Smooth muscle cell of the brain vasculature (primary cell): ENCODE measurements at places on chromosomes 13 and 19.

DNA sequence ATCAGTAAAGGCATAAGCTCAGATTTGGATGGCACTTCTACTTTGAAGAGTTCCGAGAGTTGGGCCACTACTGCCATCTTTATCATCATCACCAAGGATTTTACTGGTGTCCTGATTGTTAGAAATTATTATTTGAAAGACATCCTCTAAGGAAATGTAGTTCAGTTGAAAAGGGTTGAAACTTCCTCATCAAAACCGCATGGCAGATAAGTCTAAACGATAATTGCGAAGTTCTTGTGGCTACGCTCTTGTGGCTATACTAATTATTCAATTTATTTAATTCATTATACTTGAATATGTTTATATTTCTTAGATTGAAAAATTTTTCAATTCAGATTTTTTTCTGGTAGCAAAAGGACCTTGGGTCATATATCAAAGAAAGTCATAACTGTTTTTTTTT is 22.4 kb downstream of the TNFRSF19 start:
- no peak for DNase-seq

DNA sequence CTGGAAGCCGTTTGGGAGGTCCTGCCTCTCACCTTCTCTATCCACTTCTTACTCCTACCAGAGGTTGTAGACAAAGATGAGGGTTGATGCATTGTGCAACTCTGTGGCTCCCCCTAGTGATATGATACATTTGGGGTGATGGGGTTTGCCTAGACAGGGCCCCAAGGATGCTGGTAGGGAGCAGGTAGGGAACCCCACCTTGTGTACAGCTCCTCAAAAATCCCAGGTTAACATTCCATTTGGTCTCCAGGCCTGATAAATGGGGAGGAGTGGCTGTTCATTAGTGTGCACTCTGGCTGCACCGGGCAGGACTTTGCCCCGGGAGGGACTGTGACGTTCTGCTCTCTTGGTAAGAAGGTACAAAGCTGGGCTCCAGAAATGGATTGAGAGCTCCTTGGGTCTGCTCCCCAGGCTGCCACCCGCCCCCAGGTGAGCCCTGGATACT is 19.2 kb downstream of the SIGLEC8 start:
- DNase-seq = no peak

- DNase-seq = no peak
Measured at GRCh38 chr13:38386421-38386820, 36.8 kb downstream of the UFM1 start.

- no peak for DNase-seq
Measured at GRCh38 chr13:84951128-84951527, 848.1 kb downstream of the SLITRK6 start.

- no peak for DNase-seq
Measured at GRCh38 chr13:34208336-34208735, 390.4 kb downstream of the RFC3 start.

DNA sequence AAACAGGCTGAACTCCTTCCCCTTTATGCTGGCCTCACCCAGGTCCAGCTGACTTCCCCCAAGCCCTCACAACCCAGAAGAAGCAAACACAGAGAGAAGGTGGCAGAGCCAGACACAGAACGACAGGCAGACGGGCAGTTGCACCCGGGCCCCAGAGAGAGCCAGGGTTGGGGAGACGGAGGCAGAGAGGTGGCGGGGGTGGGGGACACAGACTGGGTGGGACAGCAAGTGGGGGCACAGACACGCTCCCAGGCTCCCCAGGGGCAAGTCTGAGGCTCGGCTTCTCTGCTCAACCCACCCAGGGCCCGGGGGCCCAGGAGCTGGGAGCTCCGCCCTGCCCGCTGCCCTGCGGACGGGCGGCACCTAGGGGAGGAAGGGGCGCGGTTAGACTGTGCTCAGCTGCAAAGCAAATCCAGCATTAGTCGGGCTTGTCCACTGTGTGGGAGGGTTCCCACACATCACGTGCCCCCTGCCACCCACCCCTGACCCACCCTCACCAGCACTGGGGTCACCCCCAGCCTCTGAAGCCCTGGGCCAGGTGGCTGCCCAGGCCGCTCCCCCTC is 31.3 kb upstream of the ASF1B start:
- DNase-seq = no peak

DNA sequence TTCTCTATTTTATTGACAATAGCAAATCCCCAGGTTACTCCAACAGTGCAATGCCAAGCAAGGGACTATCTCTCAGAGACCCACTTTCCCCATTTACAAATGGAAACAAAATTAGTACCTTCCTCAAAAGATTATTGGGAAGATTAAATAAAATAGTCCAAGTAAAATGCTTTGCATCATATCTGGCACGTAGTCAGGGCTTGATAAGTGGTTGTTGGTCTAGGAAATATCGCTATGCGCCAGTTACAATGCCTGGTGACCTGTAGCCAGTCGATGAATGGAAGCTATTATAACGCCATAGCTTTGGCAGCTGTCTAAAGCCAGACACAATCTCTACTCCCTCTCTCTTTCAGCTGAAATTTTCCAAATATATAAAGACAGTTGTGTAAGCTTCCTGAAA is 220.3 kb downstream of the RAP2A start:
- DNase-seq = no peak

DNA sequence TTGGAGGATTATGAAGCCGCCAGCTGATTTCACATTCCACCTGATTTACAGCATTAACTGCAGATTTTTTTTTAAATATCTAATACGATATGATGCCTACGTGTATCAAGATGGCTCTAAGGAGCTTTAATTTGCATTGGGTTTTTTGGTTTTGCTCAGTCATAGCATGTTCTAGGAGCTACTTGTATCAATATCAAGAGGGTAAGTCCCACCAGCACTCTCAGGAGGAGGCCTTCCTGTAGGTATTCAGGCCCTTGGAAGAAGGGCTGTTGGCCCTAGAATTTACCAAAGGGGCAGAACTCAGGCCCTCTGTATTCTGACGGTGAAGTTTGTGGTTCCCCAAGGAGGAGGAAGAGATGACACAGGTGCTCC is 97.2 kb upstream of the IPO5 start:
- DNase-seq = no peak

DNA sequence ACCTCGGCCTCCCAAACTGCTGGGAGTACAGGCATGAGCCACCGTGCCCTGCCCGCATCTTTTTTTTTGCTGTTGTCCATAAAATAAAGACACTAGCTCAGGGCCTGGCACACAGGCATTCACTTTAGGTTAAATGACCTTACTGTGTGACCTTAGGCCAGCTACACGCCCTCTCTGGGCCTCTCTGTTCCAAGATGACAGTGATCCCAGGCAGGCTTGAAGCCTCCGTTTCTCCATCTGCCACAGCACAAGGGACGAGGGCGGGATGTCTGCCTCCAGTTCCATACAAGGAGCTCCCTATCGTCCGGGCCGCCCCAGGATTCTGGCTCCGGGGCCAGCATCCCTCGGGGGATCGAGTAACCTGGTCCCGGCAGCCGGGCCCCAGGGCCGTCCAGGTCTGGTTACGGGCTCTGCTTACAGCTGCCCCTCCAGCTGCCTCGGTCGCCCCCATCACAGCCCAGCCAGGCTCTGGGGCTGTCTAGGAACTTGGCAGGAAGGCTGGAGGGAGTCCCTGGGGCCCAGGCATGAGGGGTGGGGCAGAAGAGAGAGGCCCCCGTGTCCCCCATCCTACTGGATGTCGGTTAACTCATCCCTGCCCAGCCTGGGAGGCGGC is 11.9 kb upstream of the SEMA6B start:
- DNase-seq = no peak
